AG04449 (cell line): ENCODE measurements at places on chromosomes 11 and 22.

DNA sequence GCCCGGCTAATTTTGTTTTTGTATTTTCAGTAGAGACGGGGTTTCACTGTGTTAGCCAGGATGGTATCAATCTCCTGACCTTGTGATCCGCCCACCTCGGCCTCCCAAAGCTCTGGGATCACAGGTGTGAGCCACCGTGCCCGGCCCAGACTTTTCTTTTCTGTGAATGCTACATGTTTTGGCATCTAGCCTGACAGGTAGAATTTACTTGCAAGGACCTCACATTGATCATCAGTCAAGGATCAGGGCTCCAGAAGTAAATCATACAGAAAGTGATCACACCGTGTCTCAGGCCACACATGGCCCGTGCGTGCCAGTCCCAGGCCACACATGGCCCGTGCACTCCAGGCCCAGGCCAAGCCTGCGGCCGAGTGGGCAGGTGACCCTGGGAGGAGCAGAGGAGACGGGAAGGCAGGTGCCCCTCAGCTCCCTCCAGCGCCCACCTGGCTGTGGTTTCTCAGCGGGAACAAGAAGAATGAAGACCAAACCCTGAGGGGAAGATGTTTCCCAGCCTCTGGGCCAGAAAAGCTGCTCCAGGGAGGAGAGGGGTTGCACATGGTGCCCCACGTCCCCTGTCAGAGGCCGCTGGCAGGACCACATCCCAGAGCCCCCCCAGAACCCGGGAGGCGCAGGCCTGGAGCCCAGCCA, 76.2 kb downstream of the BRD1 start:
- DNase-seq = no peak

DNA sequence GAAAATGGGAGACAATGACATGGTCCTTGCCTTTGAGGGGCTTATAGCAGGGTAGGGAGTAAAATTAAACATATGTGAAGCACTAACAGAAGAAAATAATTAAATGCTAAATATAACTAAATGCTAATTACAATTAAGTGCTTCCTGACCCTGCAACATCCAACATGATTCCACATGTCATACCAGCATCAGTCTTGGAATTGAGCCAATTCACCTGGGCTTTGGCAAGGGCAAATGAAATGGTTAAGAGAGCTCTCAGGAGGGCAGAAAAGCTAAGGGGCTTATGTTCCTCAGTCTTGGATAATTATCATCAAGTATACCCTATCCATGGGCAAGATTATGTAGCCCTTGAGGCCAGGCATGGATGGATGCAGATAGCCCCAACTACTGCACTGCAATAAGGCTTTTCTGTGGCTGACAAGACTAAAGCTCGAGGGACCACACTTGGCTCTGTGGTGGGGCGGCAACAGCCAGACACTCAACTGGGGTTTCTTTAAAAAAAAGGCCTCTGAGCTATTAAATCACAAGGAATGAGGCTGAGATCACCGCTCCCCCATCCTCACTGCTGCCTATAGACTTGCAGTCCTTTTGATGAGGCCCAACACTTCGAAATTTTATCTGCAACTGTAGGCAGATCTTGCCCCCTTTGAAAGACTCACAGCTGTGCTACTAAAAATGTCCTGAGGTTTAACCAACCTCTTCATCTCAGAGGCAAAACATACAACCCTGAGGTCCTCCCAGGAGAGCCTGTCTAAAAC, 39.0 kb downstream of the IL18BP start:
- no peak for DNase-seq

DNA sequence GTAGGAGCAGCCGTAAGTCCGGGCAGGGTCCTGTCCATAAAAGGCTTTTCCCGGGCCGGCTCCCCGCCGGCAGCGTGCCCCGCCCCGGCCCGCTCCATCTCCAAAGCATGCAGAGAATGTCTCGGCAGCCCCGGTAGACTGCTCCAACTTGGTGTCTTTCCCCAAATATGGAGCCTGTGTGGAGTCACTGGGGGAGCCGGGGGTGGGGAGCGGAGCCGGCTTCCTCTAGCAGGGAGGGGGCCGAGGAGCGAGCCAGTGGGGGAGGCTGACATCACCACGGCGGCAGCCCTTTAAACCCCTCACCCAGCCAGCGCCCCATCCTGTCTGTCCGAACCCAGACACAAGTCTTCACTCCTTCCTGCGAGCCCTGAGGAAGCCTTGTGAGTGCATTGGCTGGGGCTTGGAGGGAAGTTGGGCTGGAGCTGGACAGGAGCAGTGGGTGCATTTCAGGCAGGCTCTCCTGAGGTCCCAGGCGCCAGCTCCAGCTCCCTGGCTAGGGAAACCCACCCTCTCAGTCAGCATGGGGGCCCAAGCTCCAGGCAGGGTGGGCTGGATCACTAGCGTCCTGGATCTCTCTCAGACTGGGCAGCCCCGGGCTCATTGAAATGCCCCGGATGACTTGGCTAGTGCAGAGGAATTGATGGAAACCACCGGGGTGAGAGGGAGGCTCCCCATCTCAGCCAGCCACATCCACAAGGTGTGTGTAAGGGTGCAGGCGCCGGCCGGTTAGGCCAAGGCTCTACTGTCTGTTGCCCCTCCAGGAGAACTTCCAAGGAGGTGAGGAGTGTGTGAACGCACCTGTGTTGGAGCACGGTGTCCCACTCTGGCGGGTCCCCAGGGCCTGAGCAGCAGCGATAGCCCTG, at the start of gene TAGLN:
Gene TAGLN (plus strand): TSS at position 318 of the 863 bp plus-strand sequence. CDS start 3,644 bp downstream, outside the sequence.
- peak; percentile 87 for DNase-seq

- no peak for DNase-seq
Observed at GRCh38 chr22:40308999-40309573, 37.2 kb upstream of the ADSL start.

GRCh38 chr22:50684501-50684900, 11.9 kb downstream of the SHANK3 start:
- DNase-seq = no peak

DNA sequence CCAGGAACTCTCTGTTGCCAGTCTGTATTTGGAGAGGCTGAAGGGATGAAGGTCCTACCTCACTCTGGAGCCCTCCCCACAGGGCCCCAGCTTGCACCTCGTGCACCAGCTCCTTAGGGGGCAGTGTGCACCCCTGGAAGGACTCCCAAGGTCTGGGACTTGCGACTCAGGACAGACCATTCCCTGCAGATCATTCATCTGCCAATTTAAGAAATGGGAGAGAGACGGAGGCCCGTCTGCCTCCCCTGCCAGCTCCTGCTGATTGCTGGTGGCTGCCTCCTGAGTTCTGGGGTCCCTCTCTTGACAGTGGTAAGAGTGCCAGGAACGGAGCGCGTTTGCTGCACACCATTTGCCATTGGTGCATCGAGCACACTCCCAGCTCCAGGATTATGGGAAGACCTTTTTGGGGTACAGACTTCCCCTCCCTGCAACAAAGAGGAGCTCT, 27.4 kb upstream of the MALAT1 start:
- no peak for DNase-seq

- DNase-seq = no peak
Observed at GRCh38 chr11:7671347-7672215, 1.7 kb downstream of the CYB5R2 start.

DNA sequence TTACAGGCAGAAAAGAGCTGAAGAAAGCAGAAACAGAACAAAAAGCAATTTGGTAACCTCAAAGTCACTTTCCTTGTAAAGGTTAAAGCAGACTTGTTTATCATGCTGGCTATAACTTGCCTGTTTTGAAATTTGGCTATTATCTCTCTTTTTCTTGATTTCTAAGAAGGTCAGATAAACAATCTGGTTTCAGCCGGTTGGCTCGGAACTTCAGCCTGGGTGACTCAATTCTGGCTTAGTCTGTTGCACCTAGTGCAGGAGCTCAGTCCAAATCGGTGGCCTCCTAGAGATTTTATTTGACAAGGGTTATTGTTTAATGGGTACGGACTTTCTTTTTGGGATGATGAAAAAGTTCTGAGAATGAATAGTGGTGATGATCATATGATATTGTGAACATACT, 367.1 kb upstream of the B3GAT1 start:
- DNase-seq = no peak

- DNase-seq = no peak
Observed at GRCh38 chr22:32996702-32997101, 61.5 kb downstream of the SYN3 start.

DNA sequence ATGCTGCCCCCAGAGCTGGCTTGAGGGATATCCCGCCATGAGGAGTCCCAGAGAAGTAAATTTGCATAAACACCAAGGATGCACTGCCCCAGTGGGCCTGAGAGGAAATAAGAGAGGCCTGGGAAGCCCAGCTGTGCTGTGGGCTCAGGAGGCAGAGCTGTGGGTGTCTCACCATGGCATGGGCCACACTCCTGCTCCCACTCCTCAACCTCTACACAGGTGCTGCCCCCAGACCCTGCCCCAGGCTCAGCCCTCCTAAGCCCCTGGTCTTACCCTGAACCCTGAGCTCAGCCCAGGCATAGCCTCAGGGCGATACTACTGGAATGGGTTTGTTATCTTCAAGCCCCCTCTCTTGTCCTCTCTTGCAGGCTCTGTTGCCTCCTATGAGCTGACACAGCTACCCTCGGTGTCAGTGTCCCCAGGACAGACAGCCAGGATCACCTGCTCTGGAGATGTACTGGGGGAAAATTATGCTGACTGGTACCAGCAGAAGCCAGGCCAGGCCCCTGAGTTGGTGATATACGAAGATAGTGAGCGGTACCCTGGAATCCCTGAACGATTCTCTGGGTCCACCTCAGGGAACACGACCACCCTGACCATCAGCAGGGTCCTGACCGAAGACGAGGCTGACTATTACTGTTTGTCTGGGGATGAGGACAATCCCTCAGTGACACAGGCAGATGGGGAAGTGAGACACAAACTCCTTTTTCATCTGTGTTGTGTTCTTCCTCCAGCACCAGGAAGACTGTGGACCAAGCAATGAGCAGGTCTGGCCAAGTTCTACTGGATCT, 59.9 kb downstream of the GGTLC2 start:
- DNase-seq = no peak

- no peak for DNase-seq
Observed at GRCh38 chr22:43823353-43823908, 11.3 kb upstream of the EFCAB6 start.

DNA sequence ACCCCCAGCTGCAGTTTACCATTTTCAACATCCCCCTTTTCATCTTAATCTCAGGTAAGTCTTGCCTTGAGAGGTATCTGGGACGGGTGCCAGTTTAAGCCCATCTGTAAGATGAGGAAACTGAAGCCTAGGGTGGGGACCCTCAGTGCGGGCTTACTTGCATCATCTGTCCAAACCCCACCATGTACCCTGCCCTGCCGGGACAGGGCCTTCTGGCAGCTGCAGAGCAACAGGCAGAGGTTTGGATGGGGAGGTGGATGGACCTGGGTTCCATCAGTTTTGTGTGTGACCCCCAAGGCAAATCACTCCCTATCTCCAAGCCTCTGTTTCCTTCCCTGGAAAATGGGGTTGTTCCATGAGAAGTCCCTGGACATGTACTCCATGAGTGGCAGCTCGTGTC, 67.5 kb downstream of the MN1 start:
- no peak for DNase-seq

DNA sequence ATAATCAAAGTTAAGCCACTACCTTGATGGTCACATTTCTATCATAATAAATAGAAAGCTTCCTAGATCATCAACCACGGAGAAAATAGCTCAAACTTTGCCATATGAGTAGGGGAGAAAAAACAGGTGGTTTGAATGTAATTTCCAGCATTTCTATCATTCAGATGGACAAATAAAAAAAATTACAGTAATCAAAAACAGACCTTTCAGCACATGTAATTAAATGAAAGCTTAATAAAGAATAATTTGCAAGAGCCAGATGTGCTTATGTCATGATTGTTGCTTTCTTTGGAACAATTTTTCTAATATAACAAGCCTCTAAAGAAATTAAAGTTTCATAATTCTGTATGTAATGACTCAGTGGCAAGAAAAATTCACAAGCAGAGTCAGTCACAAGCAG, 297.0 kb downstream of the SOX6 start:
- DNase-seq = no peak

GRCh38 chr11:44840521-44841251, 110.0 kb downstream of the TP53I11 start:
- DNase-seq = no peak

DNA sequence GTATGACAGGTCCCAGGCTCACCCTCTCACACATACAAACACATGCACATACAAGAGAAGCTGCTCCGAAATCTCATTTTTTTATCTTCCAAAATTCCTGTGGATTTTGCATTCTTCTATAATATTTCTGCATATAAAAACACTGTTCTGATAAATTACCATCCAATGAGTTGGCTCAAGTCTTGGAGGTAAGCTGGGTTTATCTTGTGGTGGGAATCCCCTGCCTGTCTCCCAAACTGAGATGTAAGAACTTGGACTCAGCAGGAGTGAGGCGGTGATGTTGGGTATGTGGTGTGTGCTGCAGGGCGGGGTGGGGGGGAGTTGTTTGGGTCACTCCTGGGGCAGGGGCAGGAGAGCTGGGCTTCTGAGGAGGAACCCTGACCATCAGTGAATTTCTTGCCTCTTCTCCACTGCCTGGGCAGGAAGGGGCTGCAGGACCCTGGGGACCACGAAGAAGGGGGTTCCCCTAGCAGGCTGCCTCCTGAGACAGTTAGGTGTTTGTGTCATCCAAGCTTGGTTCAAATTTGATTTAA, 6.8 kb upstream of the P2RY6 start:
- no peak for DNase-seq

- DNase-seq = no peak
Observed at GRCh38 chr11:74951226-74951625, 2.2 kb downstream of the SPCS2 start.
